Breast epithelium (tissue), 4 donors: ENCODE measurements at places on chromosomes 6 and 20. TPM values are rescaled to one million over a fixed set of nuclear protein-coding genes. Genes with fewer than 3 reads are reported as not detected.

Gene PAQR8
- 4.6 TPM for total RNA-seq

Gene CNKSR3
- 5.2 TPM for total RNA-seq

Gene KIF13A
- 49.6 TPM for total RNA-seq

Gene SEC23B
- total RNA-seq = 52.8 TPM

Gene GHRH
- total RNA-seq = not detected

Gene TAGAP
- total RNA-seq = 2.9 TPM

Gene FAM217A
- total RNA-seq = not detected

Gene FNDC11
- total RNA-seq = 0.33 TPM

Gene PHACTR3
- 0.16 TPM for total RNA-seq

Gene SUMO4
- 3.0 TPM for total RNA-seq

Gene TCF15
- 2.6 TPM for total RNA-seq

Gene RAET1E
- total RNA-seq = not detected

DNA sequence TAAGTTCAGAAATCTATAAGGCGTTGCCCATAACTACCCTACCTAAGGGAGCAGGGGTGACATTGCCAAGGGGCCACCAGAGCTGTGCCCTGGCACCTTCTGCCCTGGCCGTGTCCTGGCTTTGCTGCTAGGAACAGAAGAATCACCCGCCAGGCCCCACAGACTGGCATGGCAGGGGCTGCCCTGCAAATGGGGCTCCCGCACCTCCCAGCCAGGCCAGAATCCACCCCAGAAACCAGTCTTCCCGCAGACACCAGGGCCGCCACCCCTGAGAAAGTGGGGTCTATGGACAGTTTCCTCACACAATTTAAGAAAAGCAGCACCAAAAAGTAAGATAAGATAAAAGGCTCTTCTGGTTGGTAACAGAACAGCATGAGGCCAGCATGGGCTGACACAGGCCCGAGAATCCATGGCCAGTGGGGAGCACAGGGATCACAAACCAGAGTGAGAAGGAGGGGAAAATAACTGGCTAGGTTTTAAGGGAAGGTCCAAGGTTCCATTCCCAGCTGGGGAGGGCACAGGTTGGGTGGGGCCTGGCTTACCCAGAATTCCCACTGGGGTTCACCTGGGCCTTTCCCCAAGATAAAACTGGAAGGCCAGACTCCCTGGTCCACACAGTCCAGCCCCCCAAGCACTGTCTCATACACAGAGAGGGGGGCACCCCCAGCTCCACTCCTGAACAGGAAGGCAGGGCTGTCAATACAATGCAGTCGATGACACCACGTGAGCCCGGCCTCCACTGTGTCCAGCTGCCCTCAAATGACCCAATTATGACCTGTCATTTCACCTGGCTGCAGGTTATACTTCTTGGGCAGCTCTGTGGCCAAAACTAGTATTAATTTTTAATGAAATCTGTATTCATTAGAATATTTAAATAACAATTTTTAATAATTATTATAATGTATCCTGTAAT lies 59.4 kb downstream of the PYGB start:
- no peaks in the 10 kb centered on the region for H3K27me3 ChIP-seq
- no peak overlapping the region for H3K27ac ChIP-seq

GRCh38 chr6:89970609-89971337 lies 76.5 kb downstream of the GJA10 start:
- no peak overlapping the region for H3K27ac ChIP-seq
- H3K4me1 ChIP-seq = no peaks in the 10 kb centered on the region
- no peak overlapping the region for H3K4me3 ChIP-seq
- H3K27me3 ChIP-seq = no peaks in the 10 kb centered on the region

DNA sequence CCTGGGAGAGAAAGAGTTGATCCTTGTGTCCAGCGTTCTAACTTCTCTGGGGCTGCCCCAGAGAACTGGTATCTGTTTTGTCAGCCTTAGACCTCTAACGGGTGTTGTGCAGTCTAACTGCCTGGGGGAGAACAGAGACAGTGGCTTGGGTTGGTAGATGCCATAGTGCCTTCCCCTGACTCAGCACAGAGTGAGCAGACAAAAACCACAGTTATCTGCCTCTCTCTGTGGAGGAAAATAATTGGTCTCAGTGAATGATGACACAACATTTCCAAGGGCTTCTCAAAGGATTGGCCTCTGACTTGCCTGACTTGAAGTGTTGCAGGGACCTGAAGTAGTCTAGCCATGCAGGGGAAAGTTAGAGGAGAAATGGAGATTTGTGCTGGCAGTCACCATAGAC lies 226.2 kb upstream of the MAN1A1 start:
- DNase-seq = no peak
- H3K36me3 ChIP-seq = no peaks in the 10 kb centered on the region
- no peak overlapping the region for H3K27ac ChIP-seq
- H3K4me3 ChIP-seq = no peak overlapping the region
- no peaks in the 10 kb centered on the region for H3K27me3 ChIP-seq

DNA sequence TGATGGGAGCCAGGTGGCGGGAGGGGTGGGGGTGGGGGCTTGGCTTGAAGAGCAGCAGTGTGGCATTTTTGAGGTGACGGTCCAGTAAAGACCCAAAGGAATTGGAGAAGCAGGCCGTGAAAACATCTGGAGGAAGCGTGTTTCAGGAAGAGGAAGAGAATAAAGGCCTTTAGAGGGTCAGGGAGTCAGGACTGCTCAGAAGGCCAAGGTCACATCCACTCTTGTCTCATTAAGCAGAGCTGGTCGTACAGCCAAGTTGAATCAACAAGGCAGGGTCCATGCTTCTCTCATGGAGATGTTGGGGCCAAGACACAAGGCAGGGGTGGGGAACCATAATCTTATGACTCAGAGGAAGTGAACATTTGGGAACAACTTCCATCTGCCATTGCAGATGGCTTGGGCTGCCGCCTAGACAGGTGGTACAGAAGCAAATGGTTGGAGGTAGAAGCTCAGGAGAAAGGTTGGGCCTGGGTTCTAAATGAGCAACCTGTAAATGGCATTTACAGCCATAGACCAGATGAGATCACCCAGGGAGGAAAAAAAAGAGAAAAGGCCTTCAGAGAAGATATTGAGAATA lies 179.6 kb downstream of the TTLL2 start:
- H3K27me3 ChIP-seq = no peaks in the 10 kb centered on the region
- DNase-seq = no peak
- H3K4me1 ChIP-seq = no peaks in the 10 kb centered on the region
- no peak overlapping the region for H3K4me3 ChIP-seq
- H3K27ac ChIP-seq = no peak overlapping the region
- H3K36me3 ChIP-seq = no peaks in the 10 kb centered on the region

GRCh38 chr6:41713650-41714291 lies 21.6 kb downstream of the TFEB start:
- H3K27ac ChIP-seq = peak overlapping the region; percentile 94
- no peaks in the 10 kb centered on the region for H3K36me3 ChIP-seq
- peaks cover 8% of the 10 kb centered on the region for H3K4me1 ChIP-seq

DNA sequence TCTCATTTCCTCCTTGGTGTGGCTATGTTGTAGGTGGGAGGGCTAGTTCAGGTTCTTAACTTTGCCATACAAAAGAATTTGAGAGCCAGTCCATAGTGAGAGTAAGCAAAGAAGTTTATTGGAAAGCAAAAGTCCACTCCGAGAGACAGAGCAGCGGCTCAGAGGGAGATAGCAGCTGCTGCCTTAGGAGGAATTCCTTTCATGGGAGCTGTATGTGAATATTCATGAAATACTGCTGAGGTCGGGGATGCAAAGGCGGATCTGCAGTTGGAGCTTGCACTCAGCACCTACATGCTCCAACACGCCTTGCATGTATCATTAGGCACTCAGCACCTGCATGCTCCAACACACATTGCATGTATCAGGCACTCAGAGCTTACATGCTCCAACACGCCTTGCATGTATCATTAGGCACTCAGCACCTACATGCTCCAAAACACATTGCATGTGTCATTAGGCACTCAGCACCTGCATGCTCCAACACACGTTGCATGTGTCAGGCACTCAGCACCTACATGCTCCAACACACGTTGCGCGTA lies 54.9 kb downstream of the CDH4 start:
- no peaks in the 10 kb centered on the region for H3K36me3 ChIP-seq
- no peaks in the 10 kb centered on the region for H3K4me1 ChIP-seq
- no peak overlapping the region for H3K27ac ChIP-seq
- no peaks in the 10 kb centered on the region for H3K27me3 ChIP-seq

GRCh38 chr20:39638731-39639130 lies 676.6 kb downstream of the DHX35 start:
- DNase-seq = no peak
- no peaks in the 10 kb centered on the region for H3K27me3 ChIP-seq
- no peak overlapping the region for H3K27ac ChIP-seq
- H3K4me3 ChIP-seq = no peak overlapping the region
- H3K4me1 ChIP-seq = no peaks in the 10 kb centered on the region
- H3K36me3 ChIP-seq = no peaks in the 10 kb centered on the region

DNA sequence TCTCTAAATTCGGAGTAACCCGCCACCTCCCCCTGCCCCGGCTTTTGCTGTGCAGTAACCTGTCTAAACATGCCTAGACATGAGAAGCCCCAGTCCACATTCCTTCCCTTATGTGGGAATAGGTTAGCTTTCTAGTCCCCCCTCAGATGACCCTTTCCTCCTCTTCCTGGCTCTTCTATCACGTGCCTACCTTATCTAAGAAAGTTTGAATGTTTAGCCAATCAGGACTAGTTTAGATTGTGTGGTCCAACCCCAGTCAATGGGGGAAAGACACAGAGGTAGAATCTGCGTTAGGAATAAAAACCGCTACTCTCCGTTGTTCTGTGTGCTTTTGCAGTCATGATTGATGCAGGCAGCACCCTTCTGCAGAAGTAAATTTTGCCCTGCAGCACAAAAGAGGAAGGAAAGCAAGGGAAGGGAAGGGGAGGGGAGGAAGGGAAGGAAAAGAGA lies 69.0 kb upstream of the CD93 start:
- H3K4me3 ChIP-seq = no peak overlapping the region
- no peaks in the 10 kb centered on the region for H3K27me3 ChIP-seq
- no peak overlapping the region for H3K27ac ChIP-seq
- H3K4me1 ChIP-seq = no peaks in the 10 kb centered on the region
- H3K36me3 ChIP-seq = no peaks in the 10 kb centered on the region
- no peak for DNase-seq

GRCh38 chr6:43708860-43709653 lies 21.5 kb upstream of the MRPS18A start:
- no peaks in the 10 kb centered on the region for H3K36me3 ChIP-seq
- H3K4me3 ChIP-seq = no peak overlapping the region
- H3K4me1 ChIP-seq = peaks cover 3% of the 10 kb centered on the region
- no peak for DNase-seq
- peak overlapping the region; percentile 83 for H3K27ac ChIP-seq

GRCh38 chr6:75205776-75206575 lies at the start of gene COL12A1:
TSS of gene COL12A1 (minus strand) at chr6:75206053. CDS start at chr6:75202792, 3,261 bp downstream.
- peaks cover 4% of the 10 kb centered on the region for H3K4me1 ChIP-seq
- H3K4me3 ChIP-seq = peak within 1 kb of the TSS; percentile 78
- no peaks in the 10 kb centered on the region for H3K36me3 ChIP-seq
- H3K27ac ChIP-seq = peak within 1 kb of the TSS; percentile 79

DNA sequence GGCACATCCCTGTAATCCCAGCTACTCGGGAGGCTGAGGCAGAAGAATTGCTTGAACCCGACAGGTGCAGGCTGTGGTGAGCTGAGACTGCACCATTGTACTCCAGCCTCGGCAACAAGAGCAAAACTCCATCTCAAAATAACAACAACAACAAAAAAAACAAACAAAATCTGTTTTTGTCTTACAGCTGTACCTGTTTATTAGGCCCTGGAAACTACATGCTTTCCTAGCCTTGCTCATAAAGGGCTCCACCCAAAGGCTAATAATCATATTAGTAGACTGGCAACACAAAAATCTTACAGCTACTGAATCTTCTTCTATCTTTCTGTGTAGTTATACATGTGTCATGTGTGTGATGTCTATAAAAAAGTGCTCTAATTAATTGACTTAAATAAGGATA lies 503.9 kb upstream of the EYS start:
- DNase-seq = no peak
- H3K4me1 ChIP-seq = no peaks in the 10 kb centered on the region
- no peak overlapping the region for H3K27ac ChIP-seq
- no peaks in the 10 kb centered on the region for H3K36me3 ChIP-seq

DNA sequence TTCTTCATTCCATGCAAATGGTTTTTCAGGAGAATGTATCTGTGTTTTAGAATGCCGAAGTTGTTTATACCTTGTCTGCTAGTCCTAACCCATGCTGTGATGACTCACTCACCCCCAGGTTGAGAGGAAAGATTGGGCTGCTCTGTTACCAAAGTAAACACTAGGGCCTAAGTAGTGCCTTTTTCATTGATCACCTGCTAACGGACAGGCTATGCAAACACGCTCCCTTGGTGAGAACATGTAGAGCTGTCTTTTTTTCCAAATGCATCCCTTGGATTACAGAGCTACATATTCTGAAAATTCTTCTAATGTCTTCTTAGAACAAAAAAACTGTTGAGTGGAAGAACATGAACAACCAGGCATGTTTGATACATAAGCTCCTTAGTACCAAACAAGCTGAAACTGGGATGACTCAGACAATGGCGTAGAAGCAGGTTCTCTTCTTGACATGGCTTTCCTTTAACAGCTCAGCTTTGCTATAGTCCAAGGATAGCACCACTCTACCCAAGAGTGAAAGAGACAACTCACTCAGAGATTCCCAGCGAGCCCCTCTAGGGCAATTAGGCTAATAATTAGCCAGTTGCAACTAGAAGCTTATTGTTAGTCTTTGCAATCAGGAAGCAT lies 20.5 kb downstream of the PERP start:
- no peak for DNase-seq
- H3K36me3 ChIP-seq = no peaks in the 10 kb centered on the region
- peak overlapping the region; percentile 85 for H3K27ac ChIP-seq

DNA sequence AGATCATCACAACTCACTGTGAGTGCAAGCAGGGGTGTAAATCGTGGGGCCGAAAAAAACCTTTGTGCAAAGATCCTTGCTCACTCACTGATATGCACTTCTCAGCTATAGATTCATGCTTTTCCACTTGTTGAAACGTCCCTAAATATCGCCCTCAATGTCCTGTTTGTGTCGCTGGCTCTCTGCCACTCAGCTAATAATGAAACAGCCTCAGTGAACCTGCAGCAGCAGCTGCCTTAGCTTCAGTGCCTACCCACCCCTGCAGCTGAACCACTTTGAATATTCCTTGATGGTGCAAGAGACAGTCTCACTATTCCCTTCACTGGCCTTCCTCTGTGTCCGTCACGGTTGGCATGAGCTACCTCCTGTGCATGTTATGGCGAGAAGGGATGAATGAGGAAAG lies 128.9 kb upstream of the NAA20 start:
- no peak for DNase-seq
- H3K4me3 ChIP-seq = no peak overlapping the region
- H3K36me3 ChIP-seq = no peaks in the 10 kb centered on the region
- H3K27ac ChIP-seq = peak overlapping the region; percentile 94
- peaks cover 18% of the 10 kb centered on the region for H3K4me1 ChIP-seq

DNA sequence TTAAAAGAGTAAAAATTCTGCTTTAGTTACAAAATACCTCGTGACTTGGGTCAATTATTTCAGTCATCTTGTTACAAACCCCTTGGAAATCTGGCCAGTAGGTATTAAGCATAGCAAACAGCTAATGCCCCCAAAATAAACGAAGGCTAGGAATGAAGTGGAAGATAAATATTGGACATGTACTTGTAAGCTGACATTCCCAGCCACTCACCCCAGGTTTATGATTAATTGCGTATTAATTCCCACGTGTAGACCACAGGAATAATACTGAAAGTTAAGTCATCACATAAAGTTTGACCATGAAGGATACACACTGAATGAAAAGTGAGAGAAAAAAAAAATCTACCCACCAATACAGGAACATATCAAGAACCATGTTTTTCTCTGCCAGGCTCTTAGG lies 936.5 kb upstream of the ADGRB3 start:
- no peaks in the 10 kb centered on the region for H3K4me1 ChIP-seq
- H3K36me3 ChIP-seq = no peaks in the 10 kb centered on the region
- no peak overlapping the region for H3K4me3 ChIP-seq
- no peaks in the 10 kb centered on the region for H3K27me3 ChIP-seq
- no peak overlapping the region for H3K27ac ChIP-seq
- no peak for DNase-seq
